Hypothalamus (tissue), 51 donors: ENCODE measurements at places on chromosomes 13 and 19.

GRCh38 chr19:43594710-43595604, 977 bp downstream of the IRGQ start:
- DNase-seq: no peak

- no peak for DNase-seq
These were observed 933 bp downstream of the ARHGEF7 start for GRCh38 chr13:111115965-111116521.

DNA sequence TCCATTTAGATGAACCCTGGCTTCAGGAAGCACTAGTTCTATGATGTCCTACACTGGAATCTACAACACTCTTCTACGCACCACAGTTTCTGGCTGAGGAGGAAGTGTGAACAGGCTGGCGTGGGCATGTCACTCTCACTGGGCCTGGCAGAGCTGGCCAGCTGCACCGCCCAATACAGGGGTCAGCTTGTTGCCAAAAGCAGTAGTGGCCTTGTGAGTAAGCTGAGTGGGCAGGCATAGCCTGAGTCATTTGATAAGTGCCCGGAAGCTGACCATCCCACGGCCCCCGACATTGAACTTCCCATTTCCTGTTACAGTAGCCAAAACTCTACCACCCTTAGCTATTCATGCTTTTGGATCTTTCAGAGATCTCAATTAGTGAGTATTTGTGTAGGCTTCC, 240.9 kb upstream of the SERP2 start:
- no peak for DNase-seq

- DNase-seq: no peak
These were observed 64.3 kb downstream of the CACNA1A start for GRCh38 chr19:13441810-13442512.

DNA sequence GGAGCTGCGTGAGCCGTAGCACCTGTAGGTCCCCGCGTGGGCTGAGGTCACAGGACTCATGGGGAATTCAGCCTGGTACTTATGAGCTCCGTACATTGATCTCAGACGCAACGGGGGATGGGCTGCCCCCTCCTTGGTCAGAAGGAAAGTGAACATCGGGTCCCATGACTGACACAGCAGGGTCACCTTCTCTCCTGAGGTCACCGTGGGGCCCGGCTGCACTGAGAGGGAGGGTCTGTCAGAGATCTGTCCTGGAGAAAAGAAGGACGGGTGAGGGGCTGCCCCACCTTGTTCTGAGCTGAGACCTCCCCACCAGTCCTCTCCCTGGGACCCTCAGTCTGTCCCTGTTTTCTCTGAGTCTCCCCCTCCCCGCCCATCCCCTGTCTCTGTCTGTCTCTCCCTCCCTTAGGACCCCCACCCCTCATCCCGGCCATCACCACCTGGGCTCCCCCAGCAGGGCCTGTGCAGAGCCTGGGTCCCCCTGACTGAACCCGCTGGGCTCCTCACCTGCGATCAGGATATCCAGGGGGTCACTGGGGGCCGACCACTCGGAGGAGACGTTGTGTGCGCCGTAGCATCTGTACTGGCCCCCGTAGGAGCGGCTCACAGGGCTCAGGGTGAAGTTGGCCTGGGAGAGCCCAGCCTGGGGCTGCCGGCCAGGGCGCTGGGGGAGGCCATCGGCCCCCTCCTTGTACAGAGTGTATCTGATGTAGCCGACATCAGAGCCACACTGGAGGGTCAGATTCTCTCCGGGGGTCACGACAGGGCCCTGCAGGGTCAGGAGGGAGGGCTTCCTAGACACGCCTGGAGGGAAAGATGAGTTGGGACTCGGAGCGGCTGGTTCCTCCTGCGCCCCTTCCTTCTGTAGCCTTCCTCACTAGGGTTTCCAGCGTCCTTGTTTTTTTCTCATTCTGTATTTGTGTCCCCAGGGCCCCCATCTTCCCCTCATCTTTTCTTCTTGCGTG, 1.8 kb downstream of the LILRA4 start:
- DNase-seq: no peak

GRCh38 chr13:31801088-31801487, 61.8 kb downstream of the RXFP2 start:
- no peak for DNase-seq
